Ecto neural progenitor cell (in vitro differentiated cells): ENCODE measurements at places on chromosomes 11 and 22.

GRCh38 chr11:65817312-65817834 lies 16.4 kb upstream of the SNX32 start:
- no peak for DNase-seq

DNA sequence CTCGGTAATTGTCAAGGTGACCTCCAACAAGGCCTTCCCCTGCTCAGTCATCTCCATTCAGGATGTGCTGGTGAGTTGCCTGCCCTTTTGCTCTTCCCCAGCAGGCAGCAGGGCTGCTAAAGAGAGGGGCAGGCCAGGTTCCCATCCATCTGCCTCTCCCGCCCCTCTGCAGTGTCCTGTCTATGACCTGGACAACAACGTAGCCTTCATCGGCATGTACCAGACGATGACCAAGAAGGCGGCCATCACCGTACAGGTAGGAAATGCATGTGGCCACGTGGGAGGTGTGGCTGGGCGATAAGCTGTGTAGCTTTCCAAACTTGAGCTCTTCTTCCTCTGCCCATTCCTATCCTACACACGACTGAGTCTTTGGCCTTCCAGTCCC lies 4.0 kb downstream of the SIDT2 start:
- no peak for DNase-seq

- DNase-seq = no peak
Observed at GRCh38 chr11:61155741-61156140, 5.5 kb downstream of the VPS37C start.

DNA sequence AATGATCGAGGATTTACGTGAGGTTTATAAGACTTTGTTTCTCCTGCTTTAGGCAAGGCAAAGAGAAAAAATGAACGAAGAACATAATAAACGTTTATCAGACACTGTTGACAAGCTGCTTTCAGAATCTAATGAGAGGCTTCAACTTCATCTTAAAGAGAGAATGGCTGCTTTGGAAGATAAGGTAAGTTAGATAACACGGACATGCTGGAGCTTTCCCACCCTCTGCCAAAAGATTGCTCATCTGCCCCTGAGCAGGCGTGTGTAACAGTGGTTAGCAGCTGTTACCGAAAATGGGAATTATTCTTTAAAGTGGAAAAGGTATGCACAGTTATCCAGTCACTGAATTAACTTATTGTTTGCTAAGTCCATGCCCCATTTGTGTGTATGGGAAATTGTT lies 62.8 kb upstream of the CTTN start:
- no peak for DNase-seq

GRCh38 chr11:130110339-130111108 lies 40.8 kb downstream of the APLP2 start:
- DNase-seq = no peak

DNA sequence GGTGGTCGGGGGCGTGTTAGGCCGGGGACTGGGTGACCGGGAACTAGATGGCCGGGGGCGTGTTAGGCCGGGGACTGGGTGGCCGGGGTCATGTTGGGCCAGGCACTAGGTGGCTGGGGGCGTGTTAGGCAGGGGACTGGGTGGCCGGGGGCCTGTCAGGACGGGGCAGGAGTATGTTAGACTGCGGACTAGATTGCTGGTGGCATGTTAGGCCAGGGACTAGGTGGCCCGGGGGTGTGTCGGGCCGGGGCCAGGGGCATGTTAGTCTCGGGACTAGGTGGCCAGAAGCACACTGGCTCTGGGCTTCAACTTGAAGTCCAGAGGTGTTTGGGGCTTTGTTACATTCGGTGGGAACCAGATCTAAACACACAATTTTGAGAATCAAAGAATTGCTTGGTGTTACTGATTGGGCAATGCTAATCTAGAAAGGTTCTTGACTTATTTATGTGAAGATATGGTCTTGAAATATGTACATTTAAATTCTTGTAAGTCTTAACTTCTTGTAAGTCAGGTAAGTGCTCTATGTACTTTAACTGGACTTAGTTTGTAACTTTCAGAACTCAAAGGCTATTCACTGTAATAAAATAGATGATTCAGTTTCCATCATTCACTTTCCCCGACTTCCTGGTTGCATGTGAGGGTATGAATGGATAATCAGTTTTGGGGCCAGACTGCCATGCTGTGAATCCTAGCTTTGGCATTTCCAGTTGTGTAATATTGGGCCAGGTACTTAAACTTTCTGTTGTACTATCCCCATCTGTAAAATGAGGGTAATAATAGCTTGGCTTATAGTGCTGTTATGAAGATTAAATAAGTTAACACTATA lies 1.1 kb downstream of the EXT2 start:
- no peak for DNase-seq

DNA sequence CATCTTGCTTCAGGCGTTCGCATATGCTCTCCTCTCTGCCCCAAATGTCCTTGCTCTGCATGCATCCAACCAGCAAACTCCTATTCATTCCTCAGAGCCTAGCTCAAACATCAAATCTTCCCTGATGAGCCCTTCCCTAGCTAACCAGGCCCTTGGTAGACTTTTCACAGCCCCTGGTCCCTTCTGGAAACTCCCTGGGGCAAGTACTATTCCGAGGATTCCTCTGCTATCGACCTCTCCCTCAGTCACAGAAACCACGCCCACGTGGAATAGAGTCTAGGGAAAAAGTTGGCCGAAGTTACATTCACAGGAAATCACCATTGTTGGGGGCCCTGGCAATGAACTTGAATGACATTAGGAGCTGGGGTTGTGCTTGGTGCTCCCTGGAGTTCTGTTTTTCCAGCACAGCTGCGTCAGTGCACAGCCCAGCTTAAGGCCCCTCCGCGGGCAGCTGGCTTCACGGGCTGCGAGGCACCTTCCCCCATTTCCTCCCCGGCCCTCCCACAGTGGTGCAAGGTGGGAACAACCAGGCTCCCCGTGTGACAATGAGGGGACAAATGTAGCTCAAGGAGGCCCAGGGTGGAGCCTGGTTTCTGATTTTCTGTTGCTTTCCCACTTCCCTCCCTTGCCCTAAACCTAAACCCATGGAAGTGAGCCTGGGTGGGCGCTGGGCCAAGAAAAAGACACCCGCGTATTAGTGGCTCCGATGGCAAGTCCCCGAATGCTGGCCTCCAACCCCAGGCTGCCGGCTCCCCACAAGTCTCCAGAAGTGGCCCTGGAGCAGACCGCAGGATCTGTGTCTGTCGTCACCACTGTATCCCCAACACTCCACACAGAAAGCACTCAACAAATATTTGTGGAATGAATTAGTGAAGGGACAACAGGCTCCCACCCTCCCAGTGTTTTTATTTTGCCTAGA lies 4.3 kb upstream of the ATP5MGL start:
- DNase-seq = peak; percentile 44

DNA sequence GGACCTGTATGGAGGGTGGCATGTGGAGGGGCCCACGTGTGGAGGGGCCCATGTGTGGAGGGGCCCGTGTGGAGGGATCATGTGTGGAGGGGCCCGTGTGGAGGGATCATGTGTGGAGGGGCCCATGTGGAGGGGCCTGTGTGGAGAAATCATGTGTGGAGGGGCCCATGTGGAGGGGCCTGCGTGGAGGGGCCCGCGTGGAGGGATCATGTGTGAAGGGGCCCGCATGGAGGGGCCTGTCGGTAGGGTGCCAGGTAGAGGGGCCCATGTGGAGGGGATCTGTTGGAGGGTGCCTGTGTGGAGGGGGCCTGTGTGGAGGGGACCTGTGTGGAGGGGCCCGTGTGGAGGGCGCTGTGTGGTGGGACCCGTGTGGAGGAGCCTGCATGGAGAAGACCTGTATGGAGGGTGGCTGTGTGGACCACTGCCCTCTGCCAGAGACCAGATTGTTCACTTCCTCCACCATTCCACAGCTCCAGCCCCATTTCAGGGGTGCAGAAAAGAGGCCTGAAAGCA lies 47.0 kb downstream of the IGLL5 start:
- no peak for DNase-seq

- DNase-seq = no peak
Observed at GRCh38 chr11:15575409-15575808, 460.7 kb downstream of the INSC start.

- no peak for DNase-seq
Observed at GRCh38 chr22:21753374-21754111, 17.9 kb upstream of the YPEL1 start.

DNA sequence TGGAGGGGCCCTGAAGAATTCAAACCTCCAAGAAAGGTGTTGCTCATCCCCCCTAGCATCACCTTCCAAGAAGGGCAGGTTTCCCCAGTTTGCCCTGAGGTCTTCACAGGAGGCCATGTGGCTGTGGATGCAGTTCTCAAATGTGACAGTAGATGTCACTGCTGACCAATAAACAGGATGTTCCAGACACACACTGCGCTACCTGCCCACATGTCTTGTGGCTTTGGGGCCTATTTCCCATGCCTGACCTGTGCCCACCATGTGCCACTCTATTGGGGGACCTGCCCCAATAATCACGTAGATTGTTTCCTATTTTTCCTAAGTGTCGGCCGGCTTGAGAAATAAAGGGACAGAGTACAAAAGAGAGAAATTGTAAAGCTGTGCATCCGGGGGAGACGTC lies 4.5 kb downstream of the GSTT2 start:
- DNase-seq = no peak

- no peak for DNase-seq
Observed at GRCh38 chr11:2266586-2267305, 3.6 kb downstream of the ASCL2 start.

DNA sequence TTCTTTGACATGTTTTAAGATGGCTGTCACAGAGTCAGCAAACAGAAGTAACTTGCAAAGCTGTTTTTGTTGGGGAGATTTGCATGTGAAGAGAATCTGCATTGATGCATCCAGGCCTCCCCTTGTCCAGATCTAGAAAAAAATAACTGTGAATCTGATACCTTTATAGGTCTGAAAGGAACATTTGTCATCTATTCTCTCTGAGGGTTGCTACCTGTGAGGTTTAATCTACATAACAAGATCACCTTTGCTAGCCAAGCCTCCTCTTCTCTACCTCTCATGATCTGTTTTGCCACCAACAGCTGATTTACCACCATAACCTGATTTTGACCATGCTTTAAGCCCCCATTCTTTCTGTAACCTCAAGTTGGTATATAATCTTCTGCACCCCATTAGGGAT lies 47.2 kb upstream of the SLC5A12 start:
- DNase-seq = no peak

DNA sequence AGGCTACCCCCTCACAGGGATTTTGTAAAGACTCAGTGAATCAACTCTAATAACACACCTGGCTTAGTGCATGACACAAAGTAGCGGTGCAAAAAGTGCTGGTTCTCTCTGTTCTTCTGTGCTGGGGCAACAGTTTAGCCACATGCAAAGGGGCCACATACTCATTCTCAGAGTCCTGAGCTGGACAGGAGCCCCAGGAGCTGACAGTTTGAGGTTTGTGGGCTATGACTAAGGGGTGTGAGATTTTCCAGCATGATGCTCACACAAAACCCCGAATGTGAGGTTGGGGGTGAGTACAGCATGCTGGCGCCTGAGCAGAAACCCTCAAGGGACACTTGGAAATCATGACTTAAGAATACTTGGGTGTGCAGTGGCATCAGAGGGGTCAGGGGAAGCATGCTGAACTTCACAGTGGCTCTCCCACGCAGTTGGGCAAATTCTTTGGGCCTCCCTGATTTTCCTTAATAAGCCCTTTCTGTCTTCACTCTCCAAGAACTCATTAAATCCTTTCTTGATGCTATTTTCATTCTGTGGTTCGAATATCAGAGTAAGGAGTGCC lies 31.0 kb downstream of the TMPRSS5 start:
- DNase-seq = no peak

DNA sequence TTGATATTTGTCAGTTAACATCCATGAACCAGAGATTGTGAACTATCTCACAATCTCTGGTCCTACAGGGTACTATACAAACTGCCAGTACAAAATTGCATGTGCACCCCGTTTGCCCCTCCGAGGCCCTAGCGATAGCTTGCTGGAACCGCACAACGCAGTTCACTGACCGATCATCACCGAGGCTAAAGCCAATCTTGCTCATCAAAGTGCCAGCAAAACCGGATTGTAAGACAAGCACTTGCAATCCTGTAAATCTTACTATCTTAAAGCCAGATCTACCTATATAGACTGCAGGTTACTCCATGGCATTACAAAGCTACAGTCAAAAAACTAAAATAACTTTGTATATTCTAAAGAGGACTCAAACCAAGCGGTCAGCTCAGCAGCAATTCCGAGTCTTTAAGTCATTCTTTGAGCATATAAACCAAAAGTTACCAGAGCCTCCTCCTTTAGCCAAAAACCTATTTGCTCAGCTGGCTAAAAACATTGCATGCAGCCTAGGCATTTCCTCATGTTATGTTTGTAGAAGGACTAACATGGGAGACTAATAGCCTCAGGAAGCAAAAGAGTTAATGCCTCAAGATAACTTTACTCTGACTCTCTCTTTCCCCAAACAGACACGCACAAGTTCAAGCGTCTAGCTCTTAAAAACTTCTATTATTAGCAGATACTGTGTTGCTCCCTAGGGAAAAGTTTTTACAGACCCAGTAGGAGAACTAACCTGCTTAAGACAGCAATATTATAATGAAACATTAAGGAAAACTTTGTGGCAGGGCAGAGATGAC lies 30.7 kb upstream of the CPT1A start:
- no peak for DNase-seq

DNA sequence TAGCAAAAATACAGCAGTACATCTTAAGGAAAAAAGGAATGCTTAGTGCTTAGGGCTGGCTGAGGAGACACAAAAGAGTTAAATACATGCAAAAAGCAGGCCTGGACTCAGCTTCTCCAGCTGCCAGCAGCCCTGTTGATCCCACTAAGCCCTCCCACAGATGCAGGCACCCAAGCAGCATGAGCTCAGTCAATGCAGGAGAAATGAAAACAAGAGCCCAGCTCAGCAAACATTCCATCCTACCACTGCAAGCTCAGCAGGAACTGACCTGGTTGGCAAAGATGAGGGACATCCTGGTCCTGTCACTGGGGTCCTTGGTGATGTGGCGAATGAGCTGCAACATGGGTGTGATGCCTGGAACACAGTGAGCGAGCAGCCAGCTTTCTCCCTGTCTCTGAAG lies 5.8 kb downstream of the CYB5R2 start:
- no peak for DNase-seq

DNA sequence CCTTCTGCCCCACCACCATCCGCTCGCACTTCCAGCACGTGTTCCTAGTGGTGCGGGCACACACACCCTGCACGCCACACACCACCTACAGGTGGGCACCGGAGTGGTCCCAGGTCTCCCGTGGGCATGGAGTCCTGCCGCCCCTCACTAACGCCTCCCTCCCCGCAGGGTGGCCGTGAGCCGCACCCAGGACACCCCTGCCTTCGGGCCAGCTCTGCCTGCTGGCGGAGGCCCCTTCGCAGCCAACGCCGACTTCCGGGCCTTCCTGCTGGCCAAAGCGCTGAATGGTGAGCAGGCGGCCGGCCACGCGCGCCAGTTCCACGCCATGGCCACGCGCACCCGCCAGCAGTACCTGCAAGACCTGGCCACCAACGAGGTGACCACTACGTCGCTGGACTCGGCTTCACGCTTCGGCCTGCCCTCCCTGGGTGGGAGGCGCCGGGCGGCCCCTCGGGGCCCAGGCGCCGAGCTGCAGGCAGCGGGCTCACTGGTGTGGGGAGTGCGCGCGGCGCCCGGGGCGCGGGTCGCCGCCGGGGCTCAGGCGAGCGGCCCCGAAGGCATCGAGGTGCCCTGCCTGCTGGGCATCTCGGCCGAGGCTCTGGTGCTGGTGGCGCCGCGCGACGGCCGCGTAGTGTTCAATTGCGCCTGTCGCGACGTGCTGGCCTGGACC lies 8.5 kb downstream of the SIPA1 start:
- no peak for DNase-seq
